ENCODE measurements at places on chromosomes 7 and 10.

DNA sequence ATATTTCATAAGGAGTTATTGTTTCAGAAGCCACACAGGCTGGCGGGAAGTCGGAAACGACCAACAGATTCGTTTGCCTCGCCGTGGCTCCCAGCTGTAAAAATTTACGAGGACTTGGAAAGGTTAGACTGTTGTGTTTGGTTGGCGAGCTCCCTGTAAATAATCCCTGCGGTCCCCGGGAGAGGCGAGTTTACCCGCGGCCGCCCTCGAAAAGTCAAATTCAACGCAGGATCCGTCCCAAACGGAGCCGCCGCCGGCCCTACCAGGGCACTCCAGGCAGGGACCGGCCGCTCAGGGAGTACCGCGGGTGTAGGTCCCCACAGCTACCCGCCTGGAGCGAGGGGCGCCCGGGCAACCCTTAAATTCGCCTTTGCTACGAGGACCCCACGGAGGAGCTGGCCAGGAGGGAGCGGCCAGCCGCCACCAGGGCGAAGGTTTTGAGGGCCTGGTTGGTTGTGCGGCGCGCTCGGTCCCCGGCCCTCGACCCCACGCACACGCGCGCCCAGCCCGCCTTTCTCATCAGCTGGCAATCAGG, 726 bp upstream of the HOXA9 start:
- DNase-seq: no peak

- no peak for DNase-seq
These were observed 154.5 kb downstream of the TMEM168 start for GRCh38 chr7:112635742-112636141.

DNA sequence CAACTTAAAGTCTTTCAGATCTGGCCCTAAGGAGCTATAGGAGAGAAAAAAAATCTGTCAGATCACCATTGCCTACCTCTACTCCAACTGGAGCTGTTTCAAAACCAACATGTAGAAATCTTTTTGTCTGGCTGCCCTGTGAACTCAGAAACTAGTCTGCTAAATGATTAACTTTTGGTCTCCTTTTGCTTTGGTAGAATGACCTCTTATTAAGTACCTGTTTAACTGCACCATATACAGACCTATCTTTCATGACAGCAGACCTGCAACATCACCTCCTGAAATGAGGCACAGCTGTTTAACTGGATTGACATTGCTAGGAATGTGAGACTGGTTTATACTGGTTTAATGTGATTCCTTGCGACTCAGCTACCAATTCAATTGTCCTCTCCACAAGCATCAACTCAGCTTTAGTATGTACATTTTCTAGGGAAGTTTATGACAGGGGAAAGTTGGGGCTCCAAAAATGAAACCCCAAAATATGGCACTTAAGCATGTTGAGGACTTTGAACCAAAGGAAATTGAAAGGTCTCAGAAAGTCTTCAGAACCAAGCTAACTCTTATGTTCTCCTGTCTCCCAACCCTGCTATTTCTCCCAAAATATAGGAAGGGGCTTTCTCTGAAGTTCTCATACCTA, 1.8 kb downstream of the CYP3A43 start:
- no peak for DNase-seq

DNA sequence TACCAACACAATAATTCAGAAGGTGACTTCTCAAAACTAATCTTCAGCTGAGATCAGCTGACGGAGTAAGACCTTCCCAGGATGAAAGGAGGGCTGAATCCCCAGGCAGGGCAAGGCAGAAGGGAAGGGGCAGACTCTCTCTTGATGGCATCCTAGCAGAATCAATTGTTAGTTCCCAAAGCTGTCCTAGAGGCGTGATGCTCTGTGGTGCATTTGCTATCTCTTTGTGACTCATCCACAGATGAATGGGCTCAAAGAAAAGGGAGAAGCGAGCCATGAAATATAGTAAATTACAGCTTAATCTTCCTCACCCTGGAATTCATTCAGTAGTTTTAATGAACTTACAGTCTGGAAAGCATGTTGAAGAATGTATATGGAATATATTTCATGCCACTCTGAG, 37.2 kb downstream of the PDE1C start:
- DNase-seq: no peak

GRCh38 chr7:48154792-48155413, 16.4 kb upstream of the ABCA13 start:
- no peak for DNase-seq
